ENCODE measurements at places on chromosomes 3 and 15. TPM values are rescaled to one million over a fixed set of nuclear protein-coding genes. Genes with fewer than 3 reads are reported as not detected.

Gene ARGFX
- not detected for total RNA-seq

Gene CACNA2D2
- 0.53 TPM for total RNA-seq

Gene RUBCN
- 8.3 TPM for total RNA-seq

Gene TMEM207
- not detected for total RNA-seq

Gene PPP1R14D
- not detected for total RNA-seq

Gene BLM
- total RNA-seq, result 12.9 TPM

Gene ALAS1
- total RNA-seq, result 47.9 TPM

Gene RTP3
- total RNA-seq, result not detected

Gene MYRIP
- total RNA-seq, result not detected

Gene PLAAT1
- 0.16 TPM for total RNA-seq

Gene P4HTM
- total RNA-seq, result 17.9 TPM

Gene ICE2
- 32.5 TPM for total RNA-seq

Gene BDH1
- 2.9 TPM for total RNA-seq

Gene RAD51
- total RNA-seq, result 17.9 TPM

Gene C15orf61
- 4.4 TPM for total RNA-seq

Gene PTH1R
- 0.72 TPM for total RNA-seq

Gene DNAH1
- total RNA-seq, result 0.84 TPM

Gene TRIM42
- not detected for total RNA-seq

Gene COL6A5
- not detected for total RNA-seq

Gene SLC30A4
- total RNA-seq, result 1.7 TPM

Gene SV2B
- total RNA-seq, result 0.13 TPM

Gene KBTBD13
- not detected for total RNA-seq

Gene SEC22A
- total RNA-seq, result 19.3 TPM

Gene CLDN16
- total RNA-seq, result 0.16 TPM

Gene STX19
- 0.13 TPM for total RNA-seq

Gene SETD5
- total RNA-seq, result 42.2 TPM

Gene WNT5A
- 0.59 TPM for total RNA-seq

Gene MIX23
- 44.8 TPM for total RNA-seq

Gene NOX5
- total RNA-seq, result 0.24 TPM

Gene MCTP2
- total RNA-seq, result not detected

Gene ADAMTS9
- 0.63 TPM for total RNA-seq

Gene RHCG
- 42.0 TPM for total RNA-seq

Gene TRPC1
- total RNA-seq, result 8.6 TPM

Gene GOLGA6L7
- total RNA-seq, result not detected

Gene RYR3
- total RNA-seq, result 0.07 TPM

Gene ZNF710
- total RNA-seq, result 15.7 TPM

Gene KLF15
- 1.4 TPM for total RNA-seq

Gene SEMA5B
- total RNA-seq, result 0.31 TPM

Gene HAPLN3
- total RNA-seq, result 25.3 TPM

Gene TIMMDC1
- total RNA-seq, result 80.8 TPM

Gene COLQ
- 0.25 TPM for total RNA-seq

Gene CTXN2
- total RNA-seq, result not detected

Gene RARB
- 6.7 TPM for total RNA-seq

Gene WNT7A
- 0.06 TPM for total RNA-seq

Gene PLA2G4F
- total RNA-seq, result not detected

Gene PTX3
- total RNA-seq, result 1.2 TPM

Gene GPR27
- 3.3 TPM for total RNA-seq

Gene HACL1
- 24.2 TPM for total RNA-seq

Gene C2CD4A
- total RNA-seq, result 0.17 TPM

Gene STRIT1
- total RNA-seq, result not detected

Gene DMXL2
- 18.0 TPM for total RNA-seq

Gene PDZRN3
- not detected for total RNA-seq

Gene LRRC31
- total RNA-seq, result not detected

Gene LEKR1
- 1.0 TPM for total RNA-seq

Gene CCK
- 1.7 TPM for total RNA-seq

Gene CLRN1
- not detected for total RNA-seq

Gene MUSTN1
- total RNA-seq, result 0.21 TPM

Gene OCA2
- 0.28 TPM for total RNA-seq

Gene PCYT1A
- 44.1 TPM for total RNA-seq

Data from A549 treated with AZD2906 at 1 μM for 4 hours (cell line).